ENCODE measurements at places on chromosomes 12 and 14.

GRCh38 chr12:115232455-115233156, 548.6 kb upstream of the TBX3 start:
- no peak for DNase-seq

DNA sequence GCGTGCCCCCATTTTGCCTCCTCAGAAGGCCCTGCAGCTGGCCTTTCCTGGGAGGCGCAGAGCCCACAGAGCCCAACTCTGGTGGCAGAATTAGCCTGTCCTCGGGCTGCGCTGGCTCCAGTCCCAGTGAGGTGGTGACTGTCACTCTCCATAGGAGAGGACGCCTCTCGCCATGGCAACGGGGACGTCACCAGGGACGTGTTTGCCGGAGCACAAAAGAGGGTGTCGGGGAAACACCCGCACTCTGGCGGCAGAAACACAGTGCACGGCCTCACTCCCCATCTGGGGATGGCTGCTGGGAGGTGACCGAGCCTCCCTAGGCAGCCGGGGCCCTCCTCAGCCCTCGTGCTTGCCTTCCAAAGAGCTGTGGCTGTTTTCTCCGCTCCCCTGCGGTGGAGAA, 50.2 kb upstream of the NCOR2 start:
- DNase-seq = peak; percentile 39

GRCh38 chr14:69648480-69649451, 37.4 kb downstream of the SUSD6 start:
- no peak for DNase-seq

DNA sequence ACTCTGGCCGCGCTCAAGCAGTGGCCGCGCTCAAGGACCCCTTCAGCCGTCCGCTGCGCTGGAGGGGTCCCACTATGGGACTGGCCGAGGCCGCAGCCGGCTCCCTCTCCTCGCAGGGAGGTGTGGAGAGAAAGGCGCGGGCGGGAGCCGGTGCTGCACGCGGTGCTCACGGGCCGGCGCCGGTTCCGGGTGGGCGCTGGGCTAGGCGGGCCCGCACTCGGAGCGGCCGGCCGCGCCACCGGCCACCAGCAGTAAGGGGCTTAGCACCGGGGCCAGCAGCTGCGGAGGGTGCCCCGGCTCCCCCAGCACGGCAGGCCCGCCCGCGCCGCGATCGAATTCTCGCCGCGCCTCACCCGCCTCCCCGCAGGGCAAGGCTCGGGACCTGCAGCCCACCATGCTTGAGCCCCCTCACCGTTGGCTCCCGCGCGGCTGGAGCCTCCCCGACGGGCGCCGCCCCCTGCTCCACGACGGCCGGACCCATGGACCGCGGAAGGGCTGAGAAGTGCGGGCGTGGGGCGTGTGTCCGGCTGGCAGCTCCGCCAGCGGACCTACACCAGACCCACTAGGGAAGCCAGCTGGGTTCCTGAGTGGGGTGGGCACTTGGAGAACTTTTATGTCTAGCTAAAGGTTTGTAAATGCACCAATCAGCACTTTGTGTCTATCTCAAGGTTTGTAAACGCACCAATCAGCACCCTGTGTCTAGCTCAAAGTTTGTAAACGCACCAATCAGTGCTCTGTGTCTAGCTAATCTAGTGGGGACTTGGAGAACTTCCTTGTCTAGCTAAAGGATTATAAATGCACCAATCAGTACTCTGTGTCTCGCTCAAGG, 49.5 kb downstream of the KLHL28 start:
- no peak for DNase-seq

DNA sequence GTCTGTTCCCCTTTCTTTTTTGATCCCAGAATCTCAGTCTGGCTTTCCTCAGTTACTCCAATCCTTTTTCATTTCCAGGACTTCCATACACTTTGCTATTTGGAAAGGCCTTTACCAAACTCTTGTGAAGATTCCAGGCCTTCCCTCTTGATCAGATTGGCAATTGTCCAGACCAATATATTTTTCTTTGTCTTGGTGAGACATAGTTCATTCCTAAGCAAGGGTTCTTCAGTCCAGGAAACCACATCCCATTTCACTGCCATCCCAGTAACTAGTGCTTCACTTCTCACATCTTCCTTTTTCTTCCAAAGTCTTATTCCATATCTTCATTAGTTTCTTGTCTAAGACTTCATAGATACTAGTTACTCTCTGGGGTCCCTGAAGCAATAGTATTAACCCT, 2.1 kb upstream of the PTPRQ start:
- DNase-seq = no peak

DNA sequence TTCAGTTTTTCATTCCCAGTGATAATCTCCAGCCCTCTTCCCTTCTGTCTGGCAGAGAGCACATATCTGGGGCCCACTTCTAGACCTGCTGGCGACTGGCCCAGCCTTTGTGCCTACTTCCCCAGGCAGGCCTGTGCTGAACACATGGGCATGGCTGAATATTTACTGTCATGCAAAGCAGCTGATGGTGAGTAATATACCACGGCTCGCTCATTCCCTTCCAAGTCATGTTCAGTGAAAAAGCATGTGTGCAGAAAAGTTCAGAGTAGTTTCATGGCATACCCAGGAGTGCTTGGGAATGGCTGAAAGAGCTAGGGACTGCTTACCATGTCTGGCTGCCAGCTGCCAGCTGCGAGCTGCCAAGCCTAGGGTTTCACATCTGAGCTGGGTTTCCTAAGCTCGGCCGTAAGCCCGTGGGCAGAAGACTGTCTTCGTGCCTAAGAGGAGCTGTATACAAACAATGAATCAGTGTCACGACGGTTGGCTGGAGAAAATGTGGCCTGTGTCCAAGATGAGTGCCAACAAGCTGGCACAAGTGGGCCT, 179.9 kb upstream of the PELI2 start:
- peak; percentile 42 for DNase-seq

DNA sequence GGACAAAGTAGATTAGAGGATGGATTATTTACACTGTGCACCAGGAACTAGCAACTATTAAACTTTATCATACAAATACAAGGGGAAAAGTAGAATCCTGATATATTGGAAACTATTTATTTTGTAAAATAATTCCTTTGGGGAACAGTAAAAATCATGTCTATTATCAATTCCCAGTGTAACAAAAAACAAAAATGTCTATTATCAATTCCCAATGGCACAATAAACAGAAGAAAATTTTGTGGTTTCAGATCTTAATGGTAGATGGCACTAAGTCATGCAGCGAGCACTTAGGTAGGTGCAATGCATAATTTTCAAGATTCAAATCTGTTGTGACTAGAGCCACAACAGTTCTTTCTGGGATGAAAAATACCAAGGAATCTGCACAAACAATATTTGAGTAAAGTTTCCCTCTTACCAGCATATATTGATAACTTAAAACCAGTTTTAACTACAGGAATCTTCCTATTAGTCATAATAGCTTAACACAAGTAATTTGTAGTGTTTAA, 13.7 kb downstream of the CFL2 start:
- DNase-seq = no peak

DNA sequence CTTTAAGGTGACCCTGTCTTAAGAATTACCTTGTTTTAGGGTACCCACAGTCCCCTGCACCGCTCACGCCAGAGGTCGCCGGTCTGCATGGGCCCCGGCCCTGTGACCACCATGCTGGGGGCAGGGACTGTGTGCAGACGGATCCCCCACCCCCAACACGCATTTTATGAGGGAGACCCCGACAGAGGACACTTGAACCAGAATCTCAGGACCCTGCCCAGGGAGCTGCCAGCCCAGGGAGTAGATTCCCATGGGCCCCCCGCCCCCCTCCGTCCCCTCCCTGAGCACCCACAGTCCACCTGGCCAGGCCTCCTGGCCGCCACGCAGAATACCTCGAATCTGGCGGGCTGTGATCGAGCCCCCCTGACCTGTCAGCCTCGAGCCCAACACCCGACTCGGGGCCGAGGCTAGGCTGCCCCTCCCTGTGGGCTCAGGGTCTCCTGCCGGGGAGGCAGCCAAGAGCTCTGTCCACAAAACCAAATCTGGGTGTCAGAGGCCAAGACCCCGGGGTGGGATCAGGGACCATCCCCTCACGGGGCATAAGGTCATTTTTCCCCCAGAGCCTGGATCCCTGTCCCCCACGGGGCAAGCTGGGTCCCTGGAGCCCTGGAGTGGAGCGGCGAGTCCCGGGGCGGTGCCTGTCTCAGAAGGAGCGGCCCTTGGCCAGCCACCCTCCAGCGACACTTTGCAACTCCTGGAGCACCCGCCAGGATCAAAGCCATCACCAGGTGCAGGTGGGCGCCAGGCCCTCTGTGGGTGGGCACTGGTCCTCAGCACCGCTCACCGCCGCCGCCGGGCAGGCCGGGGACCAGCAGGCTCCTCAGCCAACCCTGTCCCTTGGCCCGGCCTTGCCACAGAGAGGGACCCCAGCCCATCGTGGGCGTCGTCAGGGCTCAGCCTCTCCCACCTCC, 155.8 kb upstream of the PKP2 start:
- DNase-seq = no peak

DNA sequence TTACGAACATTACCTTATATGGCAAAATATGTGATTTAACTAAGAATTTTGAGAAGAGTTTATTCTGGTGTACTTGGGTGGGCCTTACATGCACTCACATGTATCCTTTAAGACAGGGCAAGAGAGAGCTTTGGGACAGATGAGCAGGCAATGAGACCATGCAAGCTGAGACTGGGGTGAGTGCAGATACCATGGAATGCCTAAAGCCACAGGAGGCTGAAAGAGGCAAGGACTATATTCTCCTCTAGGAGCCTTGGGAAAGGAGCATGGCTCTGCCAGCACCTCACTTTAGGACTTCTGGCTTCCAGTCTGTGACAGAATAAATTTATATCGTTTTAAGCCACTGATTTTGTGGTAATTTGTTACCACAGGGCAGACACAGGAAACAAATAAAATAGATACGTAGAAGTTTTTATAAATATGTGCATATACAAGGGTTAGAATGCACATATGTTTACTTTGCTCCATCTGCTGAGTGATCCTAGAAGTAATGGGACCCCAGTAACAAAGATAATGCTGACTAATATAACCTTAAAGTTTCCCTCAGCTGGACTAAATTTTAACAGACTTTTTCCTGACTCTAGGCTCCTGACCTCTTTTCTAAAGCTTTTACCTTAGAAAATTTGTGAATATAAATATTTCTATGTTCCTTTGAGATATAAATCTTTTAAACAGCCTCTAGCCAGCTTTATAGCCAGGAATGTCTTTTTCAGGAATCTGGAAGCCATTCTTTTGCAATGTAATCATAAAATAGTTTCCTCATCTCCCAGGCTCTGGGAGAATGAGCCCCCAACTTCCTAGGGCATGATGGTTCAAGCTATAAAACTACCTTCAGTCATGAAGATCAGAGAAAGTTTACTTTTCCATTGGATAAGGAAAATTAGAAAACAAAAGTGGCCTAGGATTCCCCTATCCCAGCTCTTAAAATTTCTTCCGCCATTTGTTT, 216.8 kb downstream of the PPFIA2 start:
- DNase-seq = no peak

GRCh38 chr12:83065562-83065961, 378.9 kb downstream of the TMTC2 start:
- DNase-seq = no peak

- DNase-seq = no peak
These were observed 125.0 kb upstream of the PZP start for GRCh38 chr12:9333161-9333560.

- DNase-seq = no peak
These were observed 188.9 kb downstream of the TMX1 start for GRCh38 chr14:51428981-51429380.

- no peak for DNase-seq
These were observed 176.7 kb downstream of the CRADD start for GRCh38 chr12:93853698-93854478.

DNA sequence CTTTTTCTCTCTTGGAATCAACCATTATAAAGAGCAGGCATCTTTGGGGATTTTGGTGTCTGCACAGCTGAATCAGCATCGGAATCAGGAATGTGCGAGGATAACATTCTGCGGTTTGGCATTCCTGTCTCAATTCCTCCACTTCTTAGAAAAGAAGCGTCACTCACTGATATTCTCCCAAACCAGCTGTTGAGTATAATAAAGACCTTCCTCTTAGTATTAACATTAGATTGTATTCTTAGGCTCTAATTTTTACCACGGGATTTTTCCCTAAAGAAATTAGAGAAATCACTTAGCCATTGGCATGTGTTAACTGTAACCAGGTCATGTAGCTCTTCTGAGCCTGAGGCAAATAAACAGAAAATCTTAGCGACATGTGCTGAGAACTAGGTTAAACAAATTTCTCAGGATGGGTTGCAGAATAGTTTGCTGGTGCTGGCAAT, 128.7 kb downstream of the TMX1 start:
- DNase-seq = no peak

GRCh38 chr12:108414021-108414420, 74.9 kb upstream of the CMKLR1 start:
- DNase-seq = no peak

- DNase-seq = no peak
These were observed 445.0 kb downstream of the GXYLT1 start for GRCh38 chr12:41699658-41700057.

DNA sequence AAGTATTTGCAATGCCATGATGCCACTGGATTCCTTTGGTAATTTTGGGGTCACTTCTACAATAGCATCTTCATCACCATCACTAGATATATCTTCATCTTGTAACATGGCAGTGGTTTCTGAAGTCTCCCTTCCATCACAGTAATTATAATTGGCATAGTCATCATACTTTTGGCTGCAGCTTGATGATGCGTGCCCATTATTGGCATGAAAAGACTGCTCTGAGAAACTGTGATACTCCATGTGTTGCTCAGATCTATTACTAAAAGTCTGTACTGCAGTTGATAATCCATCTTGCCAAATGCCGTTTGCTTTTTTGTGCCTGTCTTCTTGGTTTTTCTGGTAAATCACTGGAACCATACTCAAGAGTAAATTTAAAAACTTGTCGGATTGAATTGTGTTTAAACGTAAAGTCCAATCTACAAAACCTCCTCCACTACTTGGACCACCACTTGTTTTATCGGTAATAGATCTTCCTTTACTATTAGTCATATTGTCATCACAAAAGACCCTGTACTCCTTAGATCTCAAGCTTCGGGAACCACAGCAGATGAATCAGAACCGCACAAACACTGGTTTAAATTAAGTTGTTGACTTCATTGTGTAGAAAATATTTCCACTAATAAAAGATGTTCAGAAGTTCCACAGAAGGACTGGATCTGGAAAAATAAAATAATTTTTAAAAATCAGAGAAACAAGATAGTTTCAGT, 29.9 kb downstream of the SLC41A2 start:
- no peak for DNase-seq

DNA sequence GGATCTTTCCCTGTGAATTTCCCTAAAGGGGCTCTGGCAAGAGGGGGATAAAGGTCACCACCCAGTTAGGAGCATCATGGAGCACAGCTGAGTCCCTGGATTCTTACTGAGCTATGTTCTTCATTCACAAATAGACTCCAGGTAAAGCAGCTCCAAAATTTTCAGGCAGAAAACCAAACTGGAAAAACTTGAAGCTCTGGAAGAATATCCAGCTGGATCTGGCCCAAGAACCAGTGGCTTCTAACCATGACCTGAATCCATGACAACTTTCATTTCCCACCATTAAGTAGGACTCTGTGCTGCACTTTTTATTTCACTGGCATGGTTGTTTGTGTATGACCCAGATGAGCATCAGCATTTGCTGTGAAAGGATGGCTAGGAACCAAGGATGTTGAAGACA, 180.4 kb upstream of the FKBP4 start:
- DNase-seq = no peak
